ENCODE measurements at places on chromosomes 5 and 9. TPM values are rescaled to one million over a fixed set of nuclear protein-coding genes. Genes with fewer than 3 reads are reported as not detected.

DNA sequence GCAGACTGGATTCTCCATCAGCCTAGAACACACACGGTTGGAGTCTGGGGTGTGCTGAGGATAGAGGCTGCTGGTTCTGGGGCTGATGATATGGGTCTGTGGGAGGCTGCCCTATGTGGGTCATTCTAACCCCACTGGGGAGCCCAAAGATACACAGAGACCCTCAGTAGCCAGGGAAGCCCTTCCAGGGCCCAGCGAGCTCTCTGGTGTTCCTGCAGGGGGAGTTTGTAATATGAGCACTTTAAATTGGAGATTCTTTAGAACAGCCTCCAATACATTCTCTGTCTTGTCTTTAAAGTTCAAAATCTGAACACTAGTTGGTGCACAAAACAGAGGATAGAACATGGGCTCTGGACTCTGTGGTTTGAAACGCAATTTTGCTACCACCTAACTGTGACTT, 2.4 kb downstream of the ACTL7A start:
- no peak for DNase-seq

DNA sequence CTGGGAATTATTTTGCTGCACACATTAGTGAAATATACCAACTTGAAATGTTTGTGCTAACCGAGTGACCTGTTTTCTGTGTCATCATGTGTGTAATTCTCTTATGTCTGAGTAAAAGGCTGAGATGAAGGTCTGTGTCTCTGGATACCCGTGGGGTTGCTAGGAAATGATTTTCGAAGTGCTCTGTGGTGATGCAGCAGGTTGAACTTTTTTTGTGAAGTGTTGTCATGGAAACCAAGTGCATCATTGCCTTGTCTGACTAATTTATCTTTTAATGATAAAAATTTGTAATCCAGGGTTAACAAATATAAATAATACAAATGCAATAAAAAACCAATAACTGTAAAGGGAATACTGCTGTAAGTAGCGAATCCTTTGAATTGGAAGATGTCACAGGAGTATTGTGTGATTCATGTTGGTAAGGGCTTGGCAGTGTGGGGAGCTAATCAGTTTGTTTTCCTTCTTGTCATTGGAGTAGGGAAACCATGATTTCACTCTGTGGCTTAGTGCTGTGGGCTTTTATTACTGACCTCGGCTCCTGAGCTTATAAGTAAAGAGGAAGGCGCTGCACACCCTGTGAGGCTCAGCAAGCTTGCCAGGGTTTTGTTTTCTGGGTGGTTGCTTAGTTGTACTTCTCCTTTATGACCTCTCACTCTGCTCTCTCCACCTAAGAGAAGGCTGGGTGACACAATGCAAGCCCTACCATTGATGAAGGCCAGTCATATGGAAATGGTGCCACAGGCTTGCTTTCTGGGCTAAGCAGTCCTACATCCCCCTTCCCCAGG, 22.3 kb downstream of the PDE8B start:
- no peak for DNase-seq

DNA sequence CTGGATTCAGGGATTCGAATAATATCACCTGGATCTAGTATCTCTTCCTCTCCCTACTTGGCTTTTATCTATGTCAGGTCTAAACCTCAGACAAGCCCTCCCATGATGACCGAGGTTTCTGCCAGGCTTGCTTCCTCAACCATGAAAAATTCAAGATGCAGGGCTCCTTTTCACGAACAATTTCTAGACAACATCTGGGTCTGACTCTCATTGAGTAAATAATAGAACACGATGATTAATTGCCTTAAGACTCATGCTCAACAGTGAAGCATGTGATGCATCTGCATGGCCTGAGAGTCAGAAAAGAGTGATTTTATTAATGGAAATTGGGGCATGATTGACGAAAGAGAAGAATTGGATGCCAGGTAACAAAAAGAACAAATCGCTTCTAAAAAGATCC, 277.2 kb upstream of the ZNF608 start:
- no peak for DNase-seq

The EGFLAM gene
- 3.5 TPM for total RNA-seq

The HMCN2 gene
- 0.14 TPM for total RNA-seq
